ENCODE measurements at places on chromosomes 6 and 20. TPM values are rescaled to one million over a fixed set of nuclear protein-coding genes. Genes with fewer than 3 reads are reported as not detected.

CFAP206 gene
- 0.06 TPM for total RNA-seq

PDYN gene
- not detected for total RNA-seq

TGM3 gene
- total RNA-seq: 0.08 TPM

TRAPPC3L gene
- total RNA-seq: not detected

TSPYL4 gene
- total RNA-seq: 2.9 TPM

ZC2HC1B gene
- not detected for total RNA-seq

PSMB9 gene
- 18.0 TPM for total RNA-seq

LIN28B gene
- 1.4 TPM for total RNA-seq

HAO1 gene
- total RNA-seq: not detected

C6orf89 gene
- total RNA-seq: 14.5 TPM

FNDC11 gene
- total RNA-seq: 0.25 TPM

HLA-DRA gene
- total RNA-seq: not detected

OXT gene
- total RNA-seq: not detected

RSPO4 gene
- not detected for total RNA-seq

VSX1 gene
- 0.99 TPM for total RNA-seq

ZNF165 gene
- total RNA-seq: 1.1 TPM

SRSF6 gene
- total RNA-seq: 109 TPM

TNF gene
- not detected for total RNA-seq

PLN gene
- total RNA-seq: not detected

ATRN gene
- 18.9 TPM for total RNA-seq

SLC32A1 gene
- total RNA-seq: not detected

SOBP gene
- 0.75 TPM for total RNA-seq

TPD52L1 gene
- total RNA-seq: 50.7 TPM

CASS4 gene
- total RNA-seq: 0.12 TPM

NCOA5 gene
- total RNA-seq: 20.2 TPM

GGT7 gene
- total RNA-seq: 8.0 TPM

SMOC2 gene
- not detected for total RNA-seq

OPN5 gene
- total RNA-seq: not detected

SALL4 gene
- 2.0 TPM for total RNA-seq

ERVFRD-1 gene
- not detected for total RNA-seq

TEAD3 gene
- 5.7 TPM for total RNA-seq

CST5 gene
- not detected for total RNA-seq

RSPH4A gene
- total RNA-seq: 0.20 TPM

MAP3K5 gene
- total RNA-seq: 2.2 TPM

VGLL2 gene
- not detected for total RNA-seq

OR2B6 gene
- total RNA-seq: 0.15 TPM

MAP1LC3A gene
- total RNA-seq: 30.5 TPM

FRK gene
- 1.4 TPM for total RNA-seq

SLC12A5 gene
- total RNA-seq: 11.1 TPM

PROKR2 gene
- total RNA-seq: not detected

ZNF831 gene
- not detected for total RNA-seq

CST7 gene
- not detected for total RNA-seq

SIRPD gene
- total RNA-seq: not detected

ZBP1 gene
- total RNA-seq: not detected

EPB41L1 gene
- 81.3 TPM for total RNA-seq

SHLD1 gene
- total RNA-seq: 7.3 TPM

BPIFA1 gene
- not detected for total RNA-seq

AIF1 gene
- not detected for total RNA-seq

PCMT1 gene
- total RNA-seq: 85.6 TPM

MCHR2 gene
- not detected for total RNA-seq

PRL gene
- total RNA-seq: not detected

SMPDL3A gene
- total RNA-seq: 3.2 TPM

IRAK1BP1 gene
- 0.65 TPM for total RNA-seq

CBFA2T2 gene
- 4.6 TPM for total RNA-seq

FKBP1C gene
- total RNA-seq: 2.1 TPM

PTPRK gene
- total RNA-seq: 14.9 TPM

GNAS gene
- total RNA-seq: 765 TPM
